ENCODE measurements at places on chromosomes 11 and 22. TPM values are rescaled to one million over a fixed set of nuclear protein-coding genes. Genes with fewer than 3 reads are reported as not detected.

SLC7A4 gene
- total RNA-seq, result 0.17 TPM

OR51A4 gene
- not detected for total RNA-seq

APOBEC3C gene
- total RNA-seq, result 22.4 TPM

GRM5 gene
- total RNA-seq, result not detected

BRSK2 gene
- not detected for total RNA-seq

GUCY1A2 gene
- total RNA-seq, result 0.15 TPM

OR10D3 gene
- total RNA-seq, result not detected

TBC1D22A gene
- 16.3 TPM for total RNA-seq

CCDC73 gene
- total RNA-seq, result not detected

DLG2 gene
- 0.45 TPM for total RNA-seq

C11orf65 gene
- total RNA-seq, result 0.34 TPM

LDHAL6A gene
- total RNA-seq, result 0.17 TPM

ACCSL gene
- not detected for total RNA-seq

C11orf52 gene
- 0.34 TPM for total RNA-seq

LRP4 gene
- total RNA-seq, result 1.2 TPM

SLC35C1 gene
- 22.0 TPM for total RNA-seq

OR10AG1 gene
- not detected for total RNA-seq

SPCS2 gene
- total RNA-seq, result 21.7 TPM

TENM4 gene
- total RNA-seq, result 5.5 TPM

ANO1 gene
- not detected for total RNA-seq

OR5A1 gene
- total RNA-seq, result not detected

ANO3 gene
- 0.34 TPM for total RNA-seq

XRRA1 gene
- 9.1 TPM for total RNA-seq

MS4A4E gene
- total RNA-seq, result not detected

EMID1 gene
- total RNA-seq, result 0.30 TPM

ARHGAP8 gene
- total RNA-seq, result not detected

OR6T1 gene
- not detected for total RNA-seq

HPX gene
- 0.50 TPM for total RNA-seq

GSTT2B gene
- total RNA-seq, result 31.1 TPM

SMIM35 gene
- total RNA-seq, result not detected

PLAAT4 gene
- 5.0 TPM for total RNA-seq

CASP5 gene
- total RNA-seq, result not detected

CRYBB2 gene
- not detected for total RNA-seq

FBLN1 gene
- 211 TPM for total RNA-seq

DNAJC4 gene
- total RNA-seq, result 12.6 TPM

LRRC51 gene
- 4.6 TPM for total RNA-seq

SRPRA gene
- 98.9 TPM for total RNA-seq

CCT8L2 gene
- not detected for total RNA-seq

SMC1B gene
- total RNA-seq, result not detected

NDUFS8 gene
- total RNA-seq, result 277 TPM

CELF1 gene
- 49.8 TPM for total RNA-seq

BTBD18 gene
- not detected for total RNA-seq

DDIAS gene
- 7.3 TPM for total RNA-seq

KRTAP5-7 gene
- not detected for total RNA-seq

C11orf87 gene
- total RNA-seq, result not detected

DCDC1 gene
- total RNA-seq, result not detected

DEFB131B gene
- not detected for total RNA-seq

NLRP6 gene
- not detected for total RNA-seq

OR6A2 gene
- not detected for total RNA-seq

IL17REL gene
- not detected for total RNA-seq

All from bronchus fibroblast of lung (primary cell).